ENCODE measurements at places on chromosomes 2 and 18.

DNA sequence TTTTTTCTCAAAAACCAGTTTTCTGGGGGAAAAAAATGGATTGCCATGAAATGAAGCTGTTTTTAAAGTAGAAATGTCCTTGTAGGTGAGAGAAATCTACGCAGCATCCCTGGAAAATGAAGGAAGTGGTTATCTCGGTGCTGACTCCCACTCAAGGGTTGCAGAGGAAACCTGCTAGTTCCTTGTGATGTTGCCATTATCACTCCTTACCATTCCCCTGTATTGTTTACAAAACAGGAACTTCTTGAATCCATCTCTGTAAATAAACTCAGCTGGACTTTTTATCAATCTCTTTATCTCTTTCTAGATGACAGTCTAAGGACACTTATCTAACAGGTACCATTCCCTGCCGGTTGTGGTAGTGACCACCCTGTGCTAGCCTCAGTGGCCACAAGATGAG, 61.2 kb downstream of the FEZ2 start:
- no peak for DNase-seq

DNA sequence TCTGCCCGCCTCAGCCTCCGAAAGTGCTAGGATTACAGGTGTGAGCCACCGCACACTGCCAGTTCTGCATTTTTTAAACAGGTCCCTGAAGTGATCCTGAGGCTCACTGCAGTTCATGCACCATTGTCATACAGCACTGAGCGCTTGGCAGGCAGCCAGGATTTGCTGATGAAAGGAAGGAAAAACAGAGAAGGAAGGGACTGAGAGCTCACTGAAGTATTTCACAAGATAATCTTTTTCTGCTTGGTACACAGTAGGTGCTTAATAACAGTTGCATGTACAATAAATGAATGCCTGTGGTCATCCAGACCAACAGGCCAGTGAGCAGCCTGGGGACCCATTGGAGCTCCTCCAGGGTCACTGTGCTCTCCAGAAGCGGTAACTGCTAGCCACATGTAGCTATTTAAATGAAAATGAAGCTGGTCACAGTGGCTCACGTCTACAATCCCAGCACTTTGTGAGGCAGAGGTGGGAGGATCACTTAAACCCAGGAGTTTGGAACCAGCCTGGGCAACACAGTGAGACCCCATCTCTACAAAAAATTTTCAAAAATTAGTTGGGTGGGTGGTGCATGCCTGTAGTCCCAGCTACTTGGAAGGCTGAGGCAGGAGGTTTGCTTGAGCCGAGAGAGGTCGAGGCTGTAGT, 33.1 kb upstream of the SMAD7 start:
- no peak for DNase-seq

DNA sequence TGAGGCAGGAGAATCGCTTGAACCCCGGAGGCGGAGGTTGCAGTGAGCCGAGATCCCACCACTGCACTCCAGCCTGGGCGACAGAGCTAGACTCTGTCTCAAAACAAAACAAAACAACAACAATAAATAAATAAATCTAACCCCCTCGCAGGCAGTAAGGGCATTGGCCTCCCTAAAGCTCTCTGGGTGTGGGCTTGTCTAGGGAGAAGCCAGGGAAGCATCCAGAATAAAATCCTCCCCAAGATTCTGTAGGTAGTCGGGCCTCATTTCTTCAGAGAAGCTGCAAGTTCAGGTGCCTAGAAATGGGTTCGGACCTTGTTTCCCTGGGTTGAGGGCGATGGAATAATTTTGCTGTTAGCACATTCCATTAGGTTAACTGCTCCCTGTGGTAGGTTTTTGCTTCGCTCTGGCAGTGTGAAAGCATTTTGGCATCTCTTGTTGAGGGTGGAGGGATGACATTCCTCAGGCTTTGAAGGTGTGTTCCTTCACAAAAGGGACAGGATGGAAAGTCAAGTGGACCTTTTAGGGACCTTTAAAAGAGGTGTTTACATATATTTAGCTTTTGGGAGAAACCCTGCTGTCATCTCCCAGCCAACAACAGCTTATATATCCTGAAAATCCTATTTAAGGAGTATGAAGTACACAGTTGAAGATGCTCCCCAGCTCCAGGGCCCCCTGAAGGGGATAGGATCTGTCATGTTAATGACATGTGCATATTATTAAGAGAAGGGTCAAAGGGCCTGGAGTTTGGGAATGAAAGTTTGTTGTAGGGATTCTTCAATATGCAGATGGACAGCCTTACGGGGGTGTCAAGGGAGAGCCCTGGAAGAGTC, 17.7 kb downstream of the MYCN start:
- DNase-seq = no peak

DNA sequence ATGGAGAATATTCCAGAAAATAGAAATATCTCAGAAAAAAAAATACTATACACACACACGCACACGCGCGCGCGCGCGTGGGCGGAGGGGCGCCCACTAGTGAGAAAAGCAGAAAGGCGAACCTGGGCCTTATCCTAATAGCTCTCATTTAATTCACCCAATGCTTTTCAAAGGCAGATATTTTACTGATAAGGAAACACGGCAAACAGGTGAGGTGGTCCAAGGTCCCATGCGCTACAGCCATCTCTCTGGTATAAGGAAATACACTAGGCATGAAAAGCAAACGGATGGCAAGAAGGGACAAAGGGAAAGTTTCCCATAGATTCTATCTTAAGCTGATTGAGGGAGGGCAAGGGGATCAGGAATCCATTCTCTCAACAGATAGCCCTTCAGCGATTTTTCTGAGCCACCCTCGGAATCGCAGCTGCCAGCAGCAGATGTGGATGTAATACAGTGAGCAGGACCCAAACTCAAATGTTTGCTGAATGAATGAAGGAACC, 136.7 kb downstream of the TMEM247 start:
- DNase-seq = peak; percentile 9

DNA sequence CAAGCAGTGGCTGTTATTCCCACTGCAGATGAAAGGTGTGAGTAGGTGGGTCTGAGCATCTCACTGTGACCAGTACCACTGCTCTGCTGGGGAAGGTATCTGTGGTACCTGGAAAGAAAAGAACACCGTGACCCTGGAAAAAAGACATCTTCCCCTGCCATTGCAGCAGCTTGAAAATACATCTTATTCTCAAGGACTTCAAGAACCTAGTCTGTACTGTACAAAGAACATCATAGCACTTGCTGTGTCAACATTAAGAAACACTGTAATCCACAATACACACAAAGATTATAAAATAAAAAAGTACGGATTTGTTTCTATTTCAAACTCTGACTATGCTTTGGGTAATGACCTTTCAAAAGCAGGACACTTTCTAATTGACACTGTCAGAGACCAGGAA, 28.9 kb downstream of the C2orf76 start:
- no peak for DNase-seq

GRCh38 chr2:108909275-108909823, 79.7 kb downstream of the EDAR start:
- no peak for DNase-seq

- DNase-seq = no peak
These were observed 486.7 kb downstream of the EIPR1 start for GRCh38 chr2:2890901-2891300.

DNA sequence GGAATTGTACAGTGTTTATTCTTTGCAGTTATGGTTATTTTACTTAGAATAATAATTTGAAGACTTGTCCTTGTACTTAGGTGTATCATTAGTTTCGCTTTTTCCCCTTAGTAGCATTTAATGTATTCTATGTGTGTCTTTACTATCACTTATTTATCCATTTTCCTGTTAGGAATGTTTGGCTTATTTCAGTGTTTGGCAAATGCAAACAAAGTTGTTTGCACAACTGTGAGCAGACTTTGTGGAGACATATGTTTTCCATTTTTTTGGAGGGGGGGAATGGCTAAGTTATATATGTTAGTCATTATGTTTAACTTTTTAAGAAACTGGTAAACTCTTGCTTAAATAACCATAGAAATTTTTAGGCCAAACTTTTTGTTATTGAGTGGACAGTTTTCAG, 447.7 kb downstream of the SOX11 start:
- no peak for DNase-seq

DNA sequence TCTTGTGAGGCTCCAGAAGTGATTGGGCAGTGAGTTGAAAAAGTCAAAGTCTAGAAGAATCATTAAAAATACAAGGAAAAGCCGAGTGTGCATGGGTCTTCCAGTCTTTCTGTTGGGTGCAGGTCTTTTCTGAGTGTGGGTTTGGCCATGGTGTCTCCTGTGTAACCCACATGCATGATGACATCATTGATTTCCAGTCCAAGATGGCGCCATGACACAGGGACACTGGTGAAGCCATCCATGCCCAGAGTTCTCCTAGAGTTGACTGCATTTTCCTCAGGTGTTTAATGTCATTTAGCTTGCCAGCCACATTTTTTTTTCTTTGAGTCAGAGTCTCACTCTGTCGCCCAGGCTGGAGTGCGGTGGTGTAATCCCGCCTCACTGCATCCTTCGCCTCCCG, 35.9 kb downstream of the SH3BP4 start:
- no peak for DNase-seq

- no peak for DNase-seq
These were observed 1404.9 kb upstream of the SLC39A10 start for GRCh38 chr2:194252127-194252526.

DNA sequence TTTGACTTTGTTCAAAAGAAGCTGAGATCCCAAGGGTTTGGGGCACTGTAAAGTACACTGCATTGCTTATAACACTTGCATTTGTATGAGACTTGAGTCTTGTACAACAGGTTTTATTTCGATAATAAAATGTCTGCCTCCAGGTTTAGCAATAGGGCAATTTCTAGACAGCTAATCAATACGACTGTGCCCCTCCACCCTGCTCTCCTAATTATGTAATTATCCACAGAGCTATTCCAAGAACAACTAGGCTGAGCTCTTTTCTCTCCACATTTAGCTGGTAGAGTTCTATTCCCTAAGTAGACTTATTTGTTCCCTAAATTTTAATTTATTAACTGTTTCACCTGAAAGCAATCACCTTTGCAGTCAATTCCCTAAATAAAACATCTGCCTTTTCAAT, 52.9 kb upstream of the LINC00305 start:
- DNase-seq = no peak

GRCh38 chr2:145744541-145745386, 1224.8 kb upstream of the ZEB2 start:
- no peak for DNase-seq

GRCh38 chr2:128017561-128017960, 10.3 kb downstream of the SAP130 start:
- no peak for DNase-seq

- no peak for DNase-seq
These were observed 10.1 kb downstream of the SLC9A4 start for GRCh38 chr2:102483086-102483485.

All from hypothalamus (tissue), 51 donors.